ENCODE measurements at places on chromosomes 7 and 10.

- no peak for DNase-seq
Observed at GRCh38 chr10:129843131-129843541, 120.9 kb downstream of the EBF3 start.

- DNase-seq: no peak
Observed at GRCh38 chr7:34222722-34223121, 317.4 kb downstream of the BMPER start.

GRCh38 chr10:113049881-113050280 lies 99.8 kb downstream of the TCF7L2 start:
- no peak for DNase-seq

- no peak for DNase-seq
Observed at GRCh38 chr7:38312821-38313220, 39.4 kb upstream of the TARP start.

DNA sequence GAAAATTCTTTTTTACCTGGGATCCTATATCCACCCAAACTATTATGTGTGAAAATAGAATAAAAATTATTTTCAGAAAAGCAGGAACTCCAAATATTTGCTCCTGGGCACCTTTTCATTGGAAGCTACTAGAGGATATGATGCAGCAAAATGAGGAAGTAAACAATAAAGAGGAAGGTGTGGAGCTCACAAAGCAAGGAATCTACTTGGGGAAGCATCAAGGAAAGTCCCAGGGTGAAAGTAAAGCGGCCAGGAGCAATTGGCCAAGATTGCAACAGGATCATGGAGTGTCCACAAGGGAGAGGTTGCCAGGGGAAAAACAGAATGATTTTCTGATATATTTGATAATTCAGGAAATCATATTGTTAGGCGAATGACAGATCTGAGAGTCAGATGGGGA lies 80.8 kb downstream of the CARD11 start:
- DNase-seq: no peak

GRCh38 chr7:137421366-137421765 lies 77.8 kb upstream of the PTN start:
- no peak for DNase-seq

GRCh38 chr7:138287549-138287948 lies 172.5 kb upstream of the TRIM24 start:
- no peak for DNase-seq

- DNase-seq: no peak
Observed at GRCh38 chr7:72028267-72028666, 383.9 kb downstream of the CALN1 start.

- no peak for DNase-seq
Observed at GRCh38 chr10:90222372-90222771, 521.0 kb downstream of the KIF20B start.

DNA sequence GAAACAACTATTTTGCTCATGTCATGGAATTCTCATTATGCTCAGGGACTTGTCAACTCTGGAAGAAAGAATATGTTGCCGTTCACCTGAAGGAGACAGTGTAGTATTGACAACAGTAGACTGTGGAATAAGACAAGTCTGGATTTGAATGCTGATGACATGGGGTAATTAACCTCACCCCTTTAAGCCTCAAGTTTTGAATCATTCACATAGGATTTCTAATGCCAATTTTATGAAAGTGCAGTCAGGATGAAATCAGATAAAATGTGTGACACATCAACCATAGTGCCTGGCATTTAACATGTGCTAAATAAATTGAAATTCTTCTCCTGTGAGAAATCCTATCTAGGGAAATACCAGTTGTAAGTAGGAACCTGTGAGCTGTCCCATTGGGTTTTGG lies 305.8 kb downstream of the KIF20B start:
- no peak for DNase-seq

DNA sequence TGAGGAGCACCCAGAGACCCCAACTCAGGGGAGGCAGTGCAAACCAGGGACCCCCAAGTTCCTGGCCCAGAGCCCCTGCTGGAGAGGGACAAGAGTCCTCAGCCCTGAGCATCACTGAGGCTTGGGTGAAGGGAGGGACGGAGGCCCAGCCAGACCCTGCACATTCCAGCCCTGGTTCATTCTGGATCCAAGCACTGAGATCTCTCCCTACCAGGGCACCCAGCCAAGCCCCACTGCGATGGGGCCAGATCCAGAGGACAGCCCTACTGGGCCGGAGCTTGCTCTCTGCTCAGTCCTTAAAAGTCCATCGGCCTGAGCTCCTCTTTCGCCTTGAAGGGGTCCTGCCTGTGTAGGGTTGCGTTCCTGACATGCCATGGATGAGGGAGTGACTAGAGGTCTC lies 40.5 kb upstream of the RABGEF1 start:
- DNase-seq: peak; percentile 31

DNA sequence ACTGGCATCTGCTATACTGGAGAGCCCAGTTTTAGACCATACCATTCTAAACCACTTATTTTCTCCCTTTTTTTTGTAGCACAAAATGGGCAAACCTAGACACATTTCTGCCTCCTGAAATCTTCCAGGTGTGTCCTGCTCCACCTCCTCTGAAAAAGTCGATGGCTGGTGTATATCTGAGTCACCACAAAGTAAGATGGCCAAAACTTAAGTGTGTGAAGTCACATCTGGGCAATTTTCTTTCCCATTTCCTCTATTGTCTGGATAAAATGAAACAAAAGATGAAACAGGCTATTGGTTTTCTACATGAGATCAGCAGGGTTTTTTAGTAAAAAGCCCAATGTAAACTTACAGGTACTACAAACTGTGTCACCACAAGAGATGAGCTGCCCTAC lies 65.5 kb downstream of the OSBPL3 start:
- DNase-seq: no peak

- no peak for DNase-seq
Observed at GRCh38 chr10:113028456-113029440, 78.7 kb downstream of the TCF7L2 start.

GRCh38 chr10:66837990-66838389 lies 87.8 kb upstream of the LRRTM3 start:
- peak; percentile 23 for DNase-seq

- no peak for DNase-seq
Observed at GRCh38 chr7:157573244-157573643, 236.4 kb downstream of the DNAJB6 start.

DNA sequence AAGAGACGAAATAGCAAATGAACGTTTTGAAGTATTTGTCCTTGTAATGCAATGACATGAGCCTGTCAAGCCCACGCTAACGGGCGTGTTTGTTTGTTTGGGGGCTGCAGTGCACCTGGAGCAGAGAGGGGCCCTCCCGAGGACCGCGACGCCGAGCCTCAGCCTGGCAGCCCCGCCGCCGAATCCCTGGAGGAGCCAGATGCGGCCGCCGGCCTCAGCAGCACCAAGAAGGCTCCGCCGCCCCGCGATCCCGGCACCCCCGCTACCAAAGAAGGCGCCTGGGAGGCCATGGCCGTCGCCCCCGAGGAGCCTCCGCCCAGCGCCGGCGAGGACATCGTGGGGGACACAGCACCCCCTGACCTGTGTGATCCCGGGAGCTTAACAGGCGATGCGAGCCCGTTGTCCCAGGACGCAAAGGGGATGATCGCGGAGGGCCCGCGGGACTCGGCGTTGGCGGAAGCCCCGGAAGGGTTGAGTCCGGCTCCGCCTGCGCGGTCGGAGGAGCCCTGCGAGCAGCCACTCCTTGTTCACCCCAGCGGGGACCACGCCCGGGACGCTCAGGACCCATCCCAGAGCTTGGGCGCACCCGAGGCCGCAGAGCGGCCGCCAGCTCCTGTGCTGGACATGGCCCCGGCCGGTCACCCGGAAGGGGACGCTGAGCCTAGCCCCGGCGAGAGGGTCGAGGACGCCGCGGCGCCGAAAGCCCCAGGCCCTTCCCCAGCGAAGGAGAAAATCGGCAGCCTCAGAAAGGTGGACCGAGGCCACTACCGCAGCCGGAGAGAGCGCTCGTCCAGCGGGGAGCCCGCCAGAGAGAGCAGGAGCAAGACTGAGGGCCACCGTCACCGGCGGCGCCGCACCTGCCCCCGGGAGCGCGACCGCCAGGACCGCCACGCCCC lies 118.5 kb downstream of the CYTH3 start:
- DNase-seq: no peak

GRCh38 chr7:24201226-24201625 lies 82.8 kb upstream of the NPY start:
- DNase-seq: no peak

DNA sequence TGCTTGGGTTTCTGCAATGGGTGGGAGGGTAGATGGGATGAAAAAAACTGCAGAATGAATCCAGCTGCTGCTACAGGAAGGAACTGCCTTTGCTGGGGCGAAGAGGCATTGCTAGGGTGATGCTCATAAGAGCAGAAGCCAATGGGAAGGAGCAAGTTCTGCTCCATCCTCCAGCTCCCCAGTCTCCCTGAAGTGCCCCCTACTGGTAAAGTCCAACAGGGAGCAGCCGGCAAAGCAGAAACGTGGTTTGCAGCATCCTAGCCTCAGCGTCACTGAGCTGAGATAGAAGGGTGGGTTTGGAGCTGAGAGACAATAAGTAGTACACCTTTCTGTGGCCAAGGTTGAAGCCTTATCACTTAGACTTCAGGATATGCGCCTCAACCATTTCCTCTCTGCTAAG lies 220.5 kb downstream of the CCSER2 start:
- DNase-seq: no peak

DNA sequence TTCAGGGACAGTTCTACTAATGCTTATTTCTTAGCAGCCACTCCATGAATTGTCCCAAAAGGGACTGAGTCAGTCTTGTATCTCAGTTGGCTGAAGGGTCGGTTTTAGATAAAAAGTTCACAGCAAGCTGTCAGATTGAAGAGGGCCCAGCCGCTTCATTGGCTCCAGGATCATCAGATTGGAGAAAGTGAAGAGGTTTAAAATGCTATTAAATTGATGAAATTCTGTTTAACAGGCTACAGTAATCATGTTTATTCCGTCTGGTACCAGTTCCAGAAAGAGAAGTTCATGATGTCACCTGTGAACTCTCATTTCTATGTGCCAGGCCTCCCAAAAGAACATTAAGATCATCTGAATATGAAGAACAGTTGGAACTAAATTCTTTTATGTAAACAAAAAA lies 294.4 kb upstream of the BMPER start:
- DNase-seq: no peak

DNA sequence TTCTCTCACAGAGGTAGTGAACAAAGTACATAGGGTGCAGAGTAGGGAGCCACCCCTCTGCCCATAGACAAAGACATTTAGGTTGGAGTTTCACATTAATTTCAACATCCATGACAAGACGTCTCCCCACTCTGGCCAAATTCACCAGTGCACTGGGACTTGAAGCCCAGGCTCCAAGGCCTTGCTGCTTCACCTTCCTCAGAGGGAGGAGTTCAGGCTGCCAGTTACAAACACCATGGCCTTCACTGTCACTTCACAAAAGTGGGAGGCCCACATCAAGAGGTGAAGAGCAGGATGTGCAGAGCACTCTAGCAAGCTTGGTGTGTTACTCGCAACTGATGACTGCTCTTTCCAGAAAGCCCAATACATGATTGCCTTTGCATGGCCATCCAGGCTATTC lies 15.8 kb upstream of the ARHGAP22 start:
- DNase-seq: no peak

DNA sequence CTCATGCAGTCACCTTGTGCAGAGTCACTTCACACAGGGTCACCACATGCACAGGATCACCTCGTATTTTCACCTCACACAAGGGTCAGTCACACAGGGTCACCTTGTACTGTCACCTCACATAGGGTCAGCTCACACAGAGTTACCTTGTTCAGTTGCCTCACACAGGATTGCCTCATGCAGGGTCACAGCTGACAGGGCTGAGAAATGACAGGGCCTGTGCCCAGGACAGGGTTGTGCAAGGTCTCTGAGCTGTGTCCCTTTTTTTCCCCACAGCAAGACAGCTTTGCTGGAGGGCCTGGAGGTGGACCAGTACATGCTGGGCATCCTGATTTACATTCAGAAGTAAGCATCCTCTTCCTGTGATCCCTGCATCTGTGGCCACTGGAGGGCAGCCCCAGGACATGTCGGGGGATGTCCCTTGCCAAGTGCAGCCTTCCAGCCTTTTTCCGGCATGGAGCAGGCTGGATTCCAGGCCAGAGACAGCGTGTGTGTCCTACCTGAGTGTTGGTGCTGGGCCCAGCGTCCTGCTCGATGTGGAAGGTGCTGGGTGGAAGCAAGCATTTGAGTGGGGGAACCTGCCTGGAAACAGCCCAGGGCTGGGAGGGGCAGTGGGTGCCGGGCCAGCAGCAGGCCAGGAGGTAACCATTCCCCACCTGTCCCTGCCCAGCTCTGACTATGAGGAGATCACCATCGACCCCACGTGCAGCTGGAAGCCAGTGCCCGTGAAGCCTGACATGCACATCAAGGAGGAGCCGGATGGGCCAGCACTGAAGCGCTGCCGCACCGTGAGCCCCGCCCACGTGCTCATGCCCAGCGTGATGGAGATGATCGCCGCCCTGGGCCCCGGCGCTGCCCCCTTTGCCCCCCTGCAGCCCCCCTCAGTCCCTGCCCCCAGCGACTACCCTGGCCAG lies 16.3 kb downstream of the ZMIZ2 start:
- no peak for DNase-seq

DNA sequence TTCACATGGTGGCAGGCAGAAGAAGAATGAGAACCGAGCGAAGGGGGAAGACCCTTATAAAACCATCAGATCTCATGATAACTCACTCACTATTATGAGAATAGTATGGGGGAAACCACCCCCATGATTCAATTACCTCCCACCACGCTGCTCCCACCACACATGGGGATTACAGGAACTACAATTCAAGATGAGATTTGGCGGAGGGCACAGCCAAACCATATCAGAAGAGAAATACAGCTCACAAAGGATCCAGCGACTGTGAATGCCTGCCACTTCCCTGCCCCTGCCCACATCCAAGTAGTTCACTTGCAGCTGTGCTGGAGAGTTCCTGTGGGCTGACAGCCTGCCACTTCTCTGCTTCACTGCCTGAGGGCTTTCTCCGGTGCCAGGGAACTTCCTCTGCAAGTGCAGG lies 148.7 kb downstream of the C7orf25 start:
- DNase-seq: no peak

- no peak for DNase-seq
Observed at GRCh38 chr10:77737608-77738007, 100.0 kb upstream of the KCNMA1 start.

- DNase-seq: peak; percentile 39
Observed at GRCh38 chr10:97612386-97612785, 20.9 kb downstream of the MORN4 start.

- DNase-seq: no peak
Observed at GRCh38 chr10:43075612-43076003, 1.3 kb upstream of the RET start.

- DNase-seq: no peak
Observed at GRCh38 chr7:32453341-32454011, 36.7 kb downstream of the LSM5 start.

DNA sequence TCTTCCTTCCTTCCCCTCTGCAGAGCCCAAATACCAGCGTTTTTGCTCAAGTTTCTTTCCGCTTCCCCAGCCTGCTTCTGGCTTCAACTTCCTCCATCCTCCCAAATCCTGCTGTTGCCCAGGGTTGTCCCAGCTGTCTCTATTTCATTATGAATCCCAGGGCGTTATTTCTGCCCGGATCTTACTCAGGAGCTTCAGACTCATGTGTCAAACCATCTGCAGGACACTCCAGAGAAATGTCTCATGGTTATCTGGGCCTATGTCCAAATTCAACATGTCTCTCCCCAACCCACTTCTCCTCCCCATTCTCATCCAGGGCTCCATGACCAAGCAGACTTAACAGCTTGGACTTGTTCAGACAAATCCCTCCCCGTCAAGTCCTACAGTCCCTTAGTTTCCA lies 15.6 kb downstream of the ARHGAP22 start:
- peak; percentile 51 for DNase-seq
